Muscle of back (tissue), 13 donors: ENCODE measurements at places on chromosomes 12 and 14.

- no peak for DNase-seq
These were observed 789.5 kb downstream of the DIO2 start for GRCh38 chr14:79421811-79422210.

- no peak for DNase-seq
These were observed 156.1 kb upstream of the CCND2 start for GRCh38 chr12:4117386-4118016.

DNA sequence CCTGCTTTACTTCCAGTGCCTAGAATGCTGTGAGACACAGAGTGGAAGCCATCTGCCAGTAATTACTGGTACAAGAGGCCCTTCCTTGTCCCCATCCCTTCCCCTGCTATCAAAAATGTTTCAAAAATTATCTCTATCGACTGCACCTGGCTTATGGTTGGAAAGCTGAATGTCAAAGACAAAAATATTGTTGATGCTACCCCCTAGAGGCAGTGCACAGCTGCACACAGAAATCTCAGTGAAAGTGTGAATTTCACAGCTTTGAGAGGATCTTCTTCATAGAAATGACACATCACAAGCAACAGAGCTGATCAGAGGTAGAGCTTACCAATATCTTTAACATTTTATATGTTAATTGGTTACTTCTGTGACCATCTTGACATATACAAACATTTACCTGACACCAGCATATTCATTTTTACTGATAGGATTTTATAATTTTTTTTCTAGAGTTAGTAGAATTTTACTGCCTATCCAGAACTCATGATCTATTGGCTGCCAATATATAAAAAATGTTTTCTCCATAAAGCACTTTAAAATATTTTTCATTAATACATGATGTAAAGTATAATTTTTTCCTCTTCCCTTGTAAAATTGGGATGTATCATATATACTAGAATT, 138.0 kb downstream of the AACS start:
- no peak for DNase-seq

DNA sequence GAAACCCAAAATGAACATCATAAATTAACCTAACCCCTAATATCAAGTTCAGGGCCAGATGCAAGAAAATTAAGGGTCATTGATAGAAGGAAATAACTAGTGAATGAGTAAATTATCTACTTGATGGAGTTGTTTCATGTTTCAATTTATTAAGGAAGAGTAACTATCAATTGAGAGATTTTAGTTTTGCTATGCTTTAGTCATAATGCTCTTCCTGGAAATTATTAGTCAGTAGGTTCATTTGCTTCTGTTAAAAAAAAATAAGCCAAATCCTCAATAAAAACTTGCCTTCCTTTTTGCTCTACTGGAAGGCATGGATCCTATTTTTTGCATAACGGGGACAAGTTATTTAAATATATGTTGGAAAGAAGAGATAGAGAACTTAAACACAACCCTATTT, 59.0 kb upstream of the HIF1A start:
- no peak for DNase-seq

GRCh38 chr12:110458756-110459155, 8.6 kb upstream of the ARPC3 start:
- no peak for DNase-seq

DNA sequence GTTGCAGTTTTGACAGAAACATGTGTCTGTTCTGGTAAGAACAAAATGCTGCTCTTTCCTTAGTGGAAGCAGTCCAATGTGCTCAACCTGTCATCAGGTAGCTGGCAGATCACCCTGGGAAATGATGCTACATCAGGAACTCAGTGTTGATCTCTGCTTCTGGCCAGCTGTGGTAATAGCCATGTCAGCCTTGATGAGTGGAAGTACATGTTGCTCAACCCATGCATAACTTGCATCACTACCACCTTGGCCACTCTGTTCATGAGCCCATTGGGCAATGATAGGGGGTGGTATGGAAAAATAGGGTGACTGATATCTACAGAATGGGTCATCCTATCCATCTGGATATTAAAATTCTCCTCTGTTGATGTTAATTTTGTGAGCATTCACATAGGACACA, 411.0 kb downstream of the C12orf50 start:
- no peak for DNase-seq

- DNase-seq, result no peak
These were observed 47.3 kb upstream of the FOS start for GRCh38 chr14:75231320-75231719.

DNA sequence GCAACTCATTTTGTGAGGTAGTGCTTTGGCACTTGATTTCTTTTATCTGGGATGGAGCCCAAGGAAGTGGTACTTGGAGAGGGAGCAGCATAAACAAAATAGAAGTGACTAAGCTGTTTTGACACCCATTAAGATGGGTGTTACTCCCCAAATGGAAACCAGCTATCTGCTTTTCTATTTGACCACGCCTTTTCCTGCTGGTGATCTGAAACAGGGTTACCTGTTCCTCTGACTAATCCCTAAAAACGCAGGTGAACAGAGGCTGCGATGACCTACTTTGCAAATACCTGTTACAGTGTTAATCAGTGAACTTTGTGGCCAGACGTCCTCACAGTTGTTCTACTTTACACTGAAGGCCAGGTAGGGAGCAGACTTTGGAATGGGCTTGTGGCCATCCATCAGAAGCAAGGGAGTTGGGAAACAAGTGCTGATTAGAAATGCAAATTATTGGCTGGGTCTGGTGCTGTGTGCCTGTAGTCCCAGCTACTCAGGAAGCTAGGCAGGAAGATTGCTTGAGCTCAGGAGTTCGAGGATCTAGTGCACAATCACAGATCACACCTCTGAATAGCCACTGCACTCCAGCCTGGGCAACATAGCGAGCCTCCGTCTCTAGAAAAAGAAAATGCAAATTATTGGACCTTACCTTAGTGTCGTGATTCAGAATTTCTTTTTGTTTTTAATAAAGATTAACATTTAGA, 58.3 kb upstream of the HECTD1 start:
- DNase-seq, result no peak

- DNase-seq, result no peak
These were observed 12.4 kb upstream of the KCNK13 start for GRCh38 chr14:90049390-90049789.

GRCh38 chr12:91662021-91662420, 479.4 kb upstream of the DCN start:
- peak; percentile 14 for DNase-seq

GRCh38 chr12:1662761-1663439, 28.0 kb upstream of the ADIPOR2 start:
- no peak for DNase-seq

DNA sequence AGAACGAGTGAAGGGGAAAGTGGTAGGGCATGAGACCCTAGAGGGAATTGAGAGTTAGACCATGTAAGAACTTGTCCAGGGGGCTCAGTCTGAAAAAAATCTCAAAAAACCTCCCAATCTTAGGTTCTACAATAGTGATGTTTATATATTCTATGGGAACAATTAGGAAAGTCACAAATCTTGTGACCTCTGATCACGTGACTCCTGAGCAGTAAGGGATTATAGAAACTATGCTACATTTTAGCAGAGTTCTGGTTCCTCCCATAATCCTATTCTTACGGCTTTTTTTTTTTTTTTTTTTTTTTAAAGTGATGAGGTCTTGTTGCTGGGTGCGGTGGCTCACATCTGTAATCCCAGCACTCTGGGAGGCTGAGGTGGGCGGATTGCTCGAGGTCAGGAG, 5.8 kb downstream of the ADCK1 start:
- no peak for DNase-seq

DNA sequence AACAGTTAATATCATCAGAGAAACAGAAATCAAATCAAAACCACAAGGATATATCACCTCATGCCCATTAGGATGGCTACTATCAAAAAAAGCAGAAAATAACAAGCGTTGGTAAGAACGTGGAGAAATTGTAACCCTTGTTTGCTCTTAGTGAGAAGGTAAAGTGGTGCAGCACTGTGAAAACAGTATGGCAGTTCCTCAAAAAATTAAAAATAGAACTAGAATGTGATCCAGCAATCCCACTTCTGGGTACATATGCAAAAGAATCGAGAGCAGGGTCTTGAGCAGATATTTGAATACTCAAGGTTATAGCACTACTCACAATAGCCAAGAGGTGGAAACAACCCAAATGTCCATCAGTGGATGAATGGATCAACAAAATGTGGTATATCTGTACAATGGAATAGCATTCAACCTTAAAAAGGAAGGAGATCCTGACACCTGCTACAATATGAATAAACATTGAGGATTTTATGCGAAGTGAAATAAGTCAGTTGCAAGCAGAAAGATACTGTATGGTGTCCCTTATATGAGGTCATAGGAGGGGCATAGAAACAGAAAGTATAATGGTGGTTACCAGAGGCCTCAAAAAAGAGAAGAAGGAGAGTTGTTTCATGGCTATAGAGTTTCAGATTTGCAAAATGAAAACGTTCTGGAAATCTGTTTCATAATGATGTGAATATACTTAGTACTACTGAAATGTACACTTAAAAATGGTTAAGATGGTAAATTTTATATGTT, 131.0 kb upstream of the EEA1 start:
- DNase-seq, result peak; percentile 36

DNA sequence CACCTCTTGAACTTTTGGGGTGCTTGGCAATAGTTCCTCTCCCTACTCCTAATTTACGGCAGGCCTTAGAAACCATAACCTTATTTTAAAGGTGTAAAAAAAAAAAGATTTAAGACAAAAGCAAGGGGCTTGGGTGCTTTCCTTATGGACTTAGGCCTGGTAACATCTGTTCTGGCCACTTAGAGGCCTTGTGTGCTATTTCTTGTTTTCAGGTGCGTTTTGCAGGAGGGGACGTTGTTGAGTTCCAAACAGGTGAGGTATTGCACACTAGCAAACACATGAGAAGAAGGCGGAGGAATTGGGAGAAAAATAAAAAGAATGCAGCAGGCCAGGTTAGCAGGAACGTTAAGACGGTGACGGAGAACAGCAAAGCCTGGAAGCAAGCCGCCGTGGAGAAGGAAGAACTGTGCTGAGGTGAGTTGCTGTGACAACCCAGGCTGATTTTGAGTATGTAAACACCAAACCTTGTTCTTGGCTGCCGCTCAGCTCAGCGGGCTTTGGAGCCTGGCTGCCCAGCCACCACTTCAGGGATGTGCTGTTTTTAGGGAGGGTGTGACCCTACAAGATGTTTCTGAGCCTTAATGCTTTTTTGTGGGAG, 17.3 kb downstream of the EMG1 start:
- no peak for DNase-seq

GRCh38 chr12:113852264-113852663, 113.9 kb downstream of the RBM19 start:
- DNase-seq, result no peak

- DNase-seq, result no peak
These were observed 1822.4 kb upstream of the SEL1L start for GRCh38 chr14:83356080-83356479.

- no peak for DNase-seq
These were observed 3.1 kb upstream of the TPH2 start for GRCh38 chr12:71935594-71935993.

- DNase-seq, result no peak
These were observed 334.0 kb upstream of the NAV3 start for GRCh38 chr12:77496714-77497113.

DNA sequence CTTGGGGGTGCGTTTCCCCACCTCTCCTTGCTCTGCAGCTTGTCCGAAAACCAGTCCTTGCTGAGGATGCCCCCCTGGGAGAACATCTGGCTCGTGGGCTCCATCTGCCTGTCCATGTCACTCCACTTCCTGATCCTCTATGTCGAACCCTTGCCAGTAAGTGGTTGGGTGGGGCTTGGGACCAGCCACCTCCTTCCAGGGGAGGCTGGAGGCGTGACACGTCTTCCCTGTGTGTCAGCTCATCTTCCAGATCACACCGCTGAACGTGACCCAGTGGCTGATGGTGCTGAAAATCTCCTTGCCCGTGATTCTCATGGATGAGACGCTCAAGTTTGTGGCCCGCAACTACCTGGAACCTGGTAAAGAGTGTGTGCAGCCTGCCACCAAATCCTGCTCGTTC, 57.5 kb downstream of the ANAPC7 start:
- no peak for DNase-seq

- no peak for DNase-seq
These were observed 47.0 kb upstream of the ERGIC2 start for GRCh38 chr12:29427964-29428363.

DNA sequence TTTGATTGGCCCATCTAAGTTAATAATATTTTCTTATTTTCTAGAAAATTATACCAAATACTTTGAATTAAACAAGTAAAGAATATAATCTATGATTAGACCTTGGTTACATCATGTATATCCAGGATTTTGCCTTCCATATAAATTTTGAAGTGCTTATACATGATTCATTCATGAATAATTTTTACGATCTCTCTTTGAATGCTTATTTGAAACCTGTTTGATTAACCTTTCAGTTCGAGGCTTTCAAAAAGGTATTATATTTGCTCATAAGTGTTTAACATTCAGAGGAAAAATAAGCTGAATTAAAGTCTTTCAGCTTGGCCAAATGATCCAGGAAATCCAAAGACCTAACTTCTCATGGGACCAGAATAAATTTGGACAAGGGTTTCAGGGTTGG, 495.2 kb upstream of the GARIN6 start:
- DNase-seq, result no peak

- DNase-seq, result no peak
These were observed 205.0 kb upstream of the KRR1 start for GRCh38 chr12:75716291-75717025.

- DNase-seq, result no peak
These were observed 16.9 kb upstream of the APPL2 start for GRCh38 chr12:105252901-105253300.

- DNase-seq, result no peak
These were observed 15.6 kb upstream of the RNU6-7 start for GRCh38 chr14:32186248-32186647.

GRCh38 chr14:100714258-100714892, 12.3 kb upstream of the DLK1 start:
- peak; percentile 53 for DNase-seq

GRCh38 chr12:78018171-78018910, 187.6 kb downstream of the NAV3 start:
- no peak for DNase-seq

DNA sequence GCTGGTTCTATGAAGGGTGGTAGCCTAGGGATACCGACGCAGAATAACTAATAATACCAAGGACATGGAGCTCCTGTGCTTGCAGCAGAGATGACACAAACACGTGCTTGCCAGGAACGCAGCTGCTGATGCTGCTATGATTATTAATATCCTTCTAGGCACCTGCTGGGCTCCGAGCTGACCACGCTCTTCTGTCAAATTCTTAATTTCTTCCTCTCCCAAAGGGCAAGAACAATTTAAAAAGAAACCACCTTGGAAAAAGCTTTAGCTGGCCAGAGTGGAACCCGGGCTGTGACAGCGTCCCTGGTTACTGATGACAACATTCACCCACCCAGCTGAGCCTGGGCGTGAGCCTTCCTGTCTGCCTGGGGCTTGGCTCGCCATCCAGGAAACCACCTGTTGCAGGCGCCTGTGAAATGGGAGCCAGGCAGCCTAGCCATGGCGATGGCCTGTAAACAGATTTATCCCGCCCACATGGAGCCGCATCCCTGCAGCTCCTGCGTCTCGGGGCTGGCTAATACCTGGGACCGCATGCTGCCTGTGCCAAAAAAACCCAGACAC, 28.8 kb downstream of the CLMN start:
- peak; percentile 72 for DNase-seq
